COLO829 (cell line): ENCODE measurements at places on chromosomes 2 and 18.

DNA sequence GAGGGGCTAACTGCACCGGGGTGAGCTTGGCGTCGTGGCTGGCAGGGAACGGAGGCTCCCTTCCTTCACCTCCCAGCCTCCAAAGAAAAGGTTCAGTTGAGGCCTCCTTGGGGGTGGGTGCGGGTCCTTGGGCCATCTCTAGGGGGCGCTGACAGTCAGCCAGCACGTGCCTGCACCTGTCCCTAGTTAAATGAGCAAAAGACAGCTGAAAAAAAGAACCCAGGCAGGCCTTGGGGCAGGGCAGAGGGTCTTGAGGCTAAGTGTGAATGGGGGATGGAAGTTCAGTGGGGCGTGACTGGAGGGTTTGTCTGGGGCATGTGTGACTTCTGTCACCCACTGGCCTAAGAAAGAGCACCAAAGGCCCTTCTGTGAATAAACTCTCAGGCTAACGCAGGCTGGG lies 56.4 kb downstream of the ZFP36L2 start:
- no peak for DNase-seq

DNA sequence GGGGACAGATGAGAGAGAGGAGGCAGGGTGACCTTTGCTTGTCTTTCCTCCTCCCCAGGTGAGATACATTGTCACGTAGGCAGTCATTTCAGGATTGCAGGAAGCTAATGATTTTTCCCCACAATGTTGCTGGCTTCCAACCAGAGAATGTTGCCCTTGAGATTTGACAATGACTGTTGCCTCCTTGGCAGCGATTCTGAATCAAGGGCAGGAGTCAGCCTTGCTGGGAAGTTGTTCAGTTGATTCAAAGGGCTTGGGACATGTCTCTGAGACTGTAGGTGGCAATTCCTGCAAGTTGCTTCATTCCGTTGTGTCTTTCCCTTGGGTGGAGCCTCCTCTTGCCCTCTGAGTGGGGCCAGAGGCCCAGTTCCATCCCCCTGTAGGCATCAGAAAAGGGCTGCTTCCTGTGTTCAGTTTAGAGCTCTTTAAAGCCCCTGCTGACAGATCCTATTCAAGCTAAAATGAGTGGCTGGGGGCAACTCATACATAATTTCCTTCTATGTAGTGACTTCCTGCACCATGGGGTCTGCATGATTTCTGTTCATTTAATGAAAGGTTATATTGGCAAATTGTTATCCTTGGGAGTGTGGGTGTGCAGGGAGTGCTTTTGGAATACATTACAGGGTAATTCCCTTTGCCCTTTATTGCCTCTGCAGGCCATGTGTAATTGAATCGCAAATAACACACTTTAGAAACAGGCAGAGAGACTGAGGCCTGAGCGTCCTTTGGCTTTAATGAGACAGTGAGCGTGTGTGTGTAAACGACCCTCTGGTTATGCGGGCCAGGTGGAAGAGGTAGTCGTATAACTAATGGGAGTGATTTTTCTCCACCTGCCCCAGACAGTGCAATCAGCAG lies 52.4 kb downstream of the GPR39 start:
- DNase-seq = no peak

GRCh38 chr2:126828491-126828890 lies 70.2 kb upstream of the TEX51 start:
- DNase-seq = no peak

GRCh38 chr18:13726972-13727331 lies 479 bp downstream of the RNMT start:
- no peak for DNase-seq

GRCh38 chr2:119155633-119156032 lies 2.9 kb downstream of the C1QL2 start:
- no peak for DNase-seq

GRCh38 chr2:219174146-219174545 lies 2.6 kb downstream of the CNPPD1 start:
- DNase-seq = no peak

DNA sequence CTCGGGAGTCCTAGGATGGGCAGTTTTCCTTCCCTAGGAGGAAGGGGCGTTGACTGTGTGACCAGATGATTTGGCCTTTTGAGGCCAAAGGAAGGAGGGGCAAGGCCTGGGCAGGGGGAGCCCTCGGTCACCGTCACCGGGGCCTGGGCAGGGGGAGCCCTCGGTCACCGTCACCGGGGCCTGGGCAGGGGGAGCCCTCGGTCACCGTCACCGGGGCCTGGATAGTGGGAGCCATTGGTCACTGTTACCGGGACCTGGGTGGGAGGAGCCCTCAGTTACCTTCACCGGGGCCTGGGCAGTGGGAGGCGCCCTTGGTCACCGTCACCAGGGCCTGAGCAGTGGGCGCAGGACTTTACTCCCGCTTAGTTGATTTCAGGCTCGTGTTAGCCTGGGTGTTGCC lies 17.3 kb downstream of the D2HGDH start:
- no peak for DNase-seq

GRCh38 chr2:29567906-29568520 lies 353.4 kb downstream of the ALK start:
- DNase-seq = no peak

GRCh38 chr2:114128725-114129124 lies 238.8 kb downstream of the ACTR3 start:
- DNase-seq = no peak

DNA sequence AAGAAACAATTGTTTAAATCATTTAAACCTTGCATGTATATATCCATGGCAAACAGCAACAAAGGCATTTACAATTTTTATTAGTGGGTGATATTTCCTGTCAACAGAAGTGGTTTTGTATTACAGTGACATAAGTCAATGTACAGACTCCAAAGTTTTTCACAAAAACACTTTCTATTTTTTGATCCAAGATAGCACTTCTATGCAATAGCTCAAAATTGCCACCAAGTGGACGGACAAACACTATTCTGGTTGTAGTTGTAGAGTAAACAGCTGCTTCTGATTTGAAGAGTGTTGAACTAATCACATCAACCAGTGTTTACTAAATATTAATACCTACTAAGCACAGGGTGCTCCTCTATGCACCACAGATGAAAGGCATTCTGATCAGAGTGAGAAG lies 421.4 kb downstream of the NCKAP5 start:
- DNase-seq = peak; percentile 8

GRCh38 chr18:11544060-11544633 lies 65.2 kb upstream of the SLC35G4 start:
- no peak for DNase-seq

DNA sequence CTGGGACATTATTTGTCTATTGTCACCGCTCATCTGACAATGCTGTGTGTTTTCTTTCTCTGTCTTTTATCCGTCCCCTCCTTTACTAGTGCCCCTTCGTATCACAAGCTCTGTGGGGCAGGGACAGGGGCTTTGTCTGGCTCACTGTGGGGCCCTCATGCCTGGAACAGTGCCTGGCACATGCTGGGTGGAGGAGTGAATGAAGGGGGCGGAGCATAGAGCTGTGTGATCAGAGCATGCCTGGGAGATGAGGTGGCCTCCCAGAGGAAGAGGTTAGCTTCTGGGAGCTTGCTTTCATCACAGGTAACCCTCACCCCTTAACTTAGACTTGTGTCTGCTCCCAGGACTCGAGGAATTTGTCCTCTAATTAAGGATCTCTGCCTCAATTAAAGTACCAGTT lies 16.4 kb downstream of the MTCL1 start:
- no peak for DNase-seq
